ENCODE measurements at places on chromosomes 1 and 21.

- no peak for DNase-seq
Measured at GRCh38 chr1:243550276-243550675, 294.4 kb downstream of the SDCCAG8 start.

DNA sequence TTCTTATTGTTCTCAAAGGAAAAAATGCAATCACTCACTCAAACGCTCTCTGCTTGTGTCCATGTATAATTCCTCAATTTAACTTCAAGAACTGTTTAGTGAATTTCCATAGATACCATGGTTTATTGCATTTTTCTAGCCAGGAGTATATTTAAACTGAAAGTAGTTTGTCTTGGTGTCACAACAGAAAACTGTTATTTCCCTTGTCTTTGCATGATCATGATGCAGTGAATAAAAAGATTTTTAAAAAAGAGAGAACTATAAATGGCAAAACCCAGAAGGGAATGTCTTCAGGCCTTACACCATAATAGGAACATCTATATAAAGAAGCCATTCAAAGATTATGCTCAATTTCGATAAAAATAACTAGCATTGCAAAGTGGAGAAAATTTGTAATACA lies 523.5 kb upstream of the ADGRL4 start:
- DNase-seq, result no peak

GRCh38 chr21:32203877-32204480 lies 74.9 kb downstream of the MIS18A start:
- no peak for DNase-seq

GRCh38 chr21:46207920-46208591 lies 20.5 kb downstream of the LSS start:
- no peak for DNase-seq

DNA sequence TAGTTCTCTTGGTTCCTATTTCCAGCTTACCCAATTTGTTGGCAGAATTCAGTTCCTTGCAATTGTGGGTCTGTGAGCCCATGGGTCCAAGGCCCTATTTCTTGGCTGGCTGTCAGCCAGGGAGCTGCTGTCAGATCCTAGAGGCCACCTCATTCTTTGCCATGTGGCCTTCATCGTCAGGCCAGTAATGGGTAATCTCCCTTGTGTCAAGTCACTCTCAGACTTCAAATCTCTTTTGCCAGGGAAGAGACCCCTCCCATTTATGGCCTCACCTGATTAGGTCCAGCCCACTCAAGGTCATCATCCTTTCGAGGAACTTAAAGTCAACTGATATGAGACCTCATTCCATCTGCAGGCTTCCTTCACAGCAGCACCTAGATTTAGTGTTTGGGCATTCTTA lies 17.9 kb downstream of the OBSCN start:
- no peak for DNase-seq

DNA sequence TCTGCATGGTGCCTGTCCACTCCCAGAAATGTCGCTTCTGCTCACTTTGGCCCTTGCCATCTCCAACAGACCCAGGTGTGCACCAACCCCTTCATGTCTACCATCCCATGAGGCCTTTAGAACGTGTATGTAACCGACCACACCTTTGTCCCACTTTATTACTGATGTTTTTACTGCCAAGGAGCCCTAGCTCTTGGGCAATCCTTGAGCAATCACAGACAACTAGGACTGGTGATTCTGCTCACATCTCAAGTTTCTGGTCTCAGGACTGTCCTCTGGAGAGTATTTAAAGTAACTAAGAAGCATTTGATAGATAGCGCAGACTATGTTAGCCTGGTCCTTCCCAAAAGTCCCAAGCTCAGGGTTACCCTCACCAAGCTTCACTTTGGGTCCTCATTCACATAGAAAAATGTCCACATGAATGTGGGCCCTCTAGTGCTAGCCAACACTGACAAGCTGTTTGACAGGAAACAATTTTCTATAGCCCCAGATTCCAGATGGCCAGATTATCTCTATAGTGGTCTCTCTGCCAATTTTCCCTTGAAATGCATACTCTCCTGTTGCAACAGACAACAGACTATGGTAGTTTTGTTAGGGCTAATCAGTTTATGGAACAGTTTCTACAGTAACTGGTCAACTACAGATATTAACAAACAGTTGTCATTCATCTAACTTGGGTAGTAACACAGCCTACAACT lies 6.9 kb upstream of the TMEM81 start:
- no peak for DNase-seq

DNA sequence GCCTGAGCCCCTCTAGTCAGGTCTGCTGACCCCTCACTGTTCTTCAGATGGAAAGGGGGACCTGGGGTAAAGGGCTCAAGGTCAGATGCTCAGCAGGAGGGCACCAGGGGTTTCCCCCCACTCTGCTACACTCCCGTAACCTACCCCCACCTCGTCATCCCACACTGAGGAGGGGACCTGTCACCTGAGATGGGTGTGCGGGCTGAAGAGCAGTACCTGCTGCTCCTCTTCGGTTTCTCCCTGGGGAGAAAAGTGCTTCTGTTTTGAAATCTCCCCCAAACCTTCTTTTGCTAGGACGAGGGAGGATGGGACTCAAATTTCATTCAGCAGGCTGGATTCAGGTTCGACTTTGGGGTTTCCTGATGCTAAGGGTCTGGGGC lies 65.2 kb downstream of the SYT2 start:
- no peak for DNase-seq

DNA sequence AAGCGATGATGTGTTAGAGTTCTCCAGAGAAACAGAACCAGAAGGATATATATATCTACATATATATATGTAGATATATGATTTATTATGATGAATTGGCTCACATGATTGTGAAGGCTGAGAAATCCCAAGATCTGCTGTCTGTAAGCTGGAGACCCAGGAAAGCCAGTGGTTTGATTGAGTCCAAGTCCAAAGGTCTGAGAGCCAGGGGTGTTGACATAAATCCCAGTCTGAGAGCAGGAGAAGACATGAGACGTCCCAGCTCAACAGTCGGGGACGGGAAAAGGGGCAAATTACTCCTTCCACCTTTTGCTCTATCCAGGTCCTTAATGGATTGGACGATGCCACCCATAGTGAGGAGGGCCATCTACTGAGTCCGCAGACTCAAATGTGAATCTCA lies 126.6 kb downstream of the PRDM2 start:
- DNase-seq, result no peak

GRCh38 chr21:36103434-36103833 lies 31.4 kb upstream of the CBR3 start:
- DNase-seq, result no peak

GRCh38 chr1:31297277-31298247 lies 730 bp downstream of the ZCCHC17 start:
- DNase-seq, result no peak

DNA sequence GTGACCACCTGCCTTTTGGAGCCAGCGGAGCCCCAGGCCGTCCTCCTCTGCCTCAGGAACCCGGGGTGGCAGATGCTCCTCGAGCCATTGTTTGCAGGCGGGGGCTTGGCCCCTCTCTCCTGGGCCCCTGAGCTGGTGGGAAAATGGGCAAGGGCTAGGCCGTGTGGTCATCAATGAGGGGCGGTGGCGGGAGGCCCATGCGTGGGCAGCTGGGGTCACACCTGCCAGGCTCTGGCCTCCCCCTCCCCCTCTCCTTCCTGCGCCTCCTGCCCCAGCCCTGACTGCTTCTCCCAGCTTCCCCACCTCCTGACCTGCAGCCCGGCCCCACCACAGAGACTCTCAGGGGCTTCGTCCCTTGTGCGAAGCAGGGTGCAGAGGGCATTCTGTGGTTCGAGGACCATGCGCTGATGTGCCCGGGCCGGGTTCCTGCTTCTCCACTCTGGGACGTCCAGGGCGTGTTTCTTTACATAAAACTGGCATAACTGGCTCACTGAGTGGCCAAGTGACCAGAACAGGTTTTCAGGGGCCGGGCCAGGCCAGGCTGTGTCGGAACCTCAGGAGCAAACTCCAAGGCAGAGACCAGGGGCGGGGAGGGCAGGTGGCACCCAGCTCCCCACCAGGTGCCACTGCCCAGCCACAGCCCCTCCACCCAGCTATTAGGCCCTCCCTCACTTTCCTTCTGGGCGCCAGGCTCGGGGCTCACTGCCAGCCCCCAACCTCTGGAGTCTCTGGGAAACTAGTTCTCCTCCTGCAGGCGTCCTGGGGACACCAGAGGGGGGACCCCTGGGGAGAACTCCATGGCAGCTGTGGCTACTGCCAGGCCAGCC lies 9.3 kb downstream of the SAMD11 start:
- no peak for DNase-seq

DNA sequence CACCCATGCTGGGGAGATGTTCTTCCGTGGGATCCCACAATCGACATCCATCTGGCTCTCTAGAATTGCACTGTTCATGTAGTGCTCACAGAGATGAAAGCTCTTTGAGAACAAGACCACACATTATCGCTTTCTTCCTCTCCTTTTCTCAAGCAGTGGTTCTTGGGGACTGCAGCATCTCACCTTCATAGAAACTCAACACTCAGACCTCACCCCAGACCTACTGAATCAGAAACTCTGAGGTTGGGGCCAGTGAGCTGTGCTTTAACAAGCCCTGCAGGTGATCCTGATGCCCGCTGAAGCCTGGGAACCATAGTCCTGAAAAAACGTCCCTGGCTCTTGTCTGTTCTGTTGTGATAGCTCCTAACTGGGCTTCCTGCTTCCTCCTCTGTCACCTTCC lies 251.3 kb upstream of the FGGY start:
- DNase-seq, result no peak

GRCh38 chr1:163072658-163073057 lies 3.5 kb downstream of the RGS4 start:
- DNase-seq, result no peak

DNA sequence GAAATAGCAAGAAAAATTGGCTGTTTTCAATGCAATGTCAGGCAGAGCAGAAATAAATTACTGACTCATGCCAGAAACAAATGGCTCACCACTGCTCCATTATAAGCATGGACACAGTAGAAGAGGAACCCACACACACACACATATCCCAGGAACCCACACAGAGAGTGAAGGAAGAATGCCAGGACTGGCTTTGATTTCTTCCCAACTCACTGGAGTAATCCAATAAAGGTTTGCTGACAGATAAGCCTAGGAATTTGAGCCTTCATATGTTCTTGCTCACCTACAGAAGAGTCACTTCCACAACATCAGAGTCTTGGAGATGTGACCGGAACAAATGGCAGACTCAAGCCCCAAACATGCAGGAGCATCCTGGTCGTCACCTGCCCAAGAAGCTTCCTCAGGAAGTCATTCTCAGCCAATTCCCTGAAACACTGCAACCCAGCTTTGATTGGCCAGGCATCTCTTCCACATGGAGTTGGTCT lies 2.2 kb downstream of the SH3BP5L start:
- no peak for DNase-seq

DNA sequence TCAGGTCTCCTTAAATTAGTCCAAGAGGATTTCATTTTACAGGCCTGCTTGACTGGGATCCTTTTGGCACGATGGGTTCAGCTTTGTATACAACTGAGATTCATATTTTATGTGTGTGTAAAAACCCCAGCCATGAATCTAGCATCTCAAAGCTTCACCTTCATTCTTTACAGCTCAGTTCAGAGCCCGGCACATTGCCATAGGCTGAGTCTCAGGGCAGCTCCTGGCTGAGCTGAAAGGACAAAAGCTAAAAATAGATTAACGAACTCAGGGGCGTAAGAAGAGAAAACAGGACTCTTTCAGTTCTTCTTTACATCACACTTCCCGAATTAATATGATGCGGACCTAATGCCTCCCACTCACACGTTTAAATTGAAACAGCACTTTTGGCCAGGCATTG lies 262.8 kb upstream of the PBX1 start:
- DNase-seq, result no peak

DNA sequence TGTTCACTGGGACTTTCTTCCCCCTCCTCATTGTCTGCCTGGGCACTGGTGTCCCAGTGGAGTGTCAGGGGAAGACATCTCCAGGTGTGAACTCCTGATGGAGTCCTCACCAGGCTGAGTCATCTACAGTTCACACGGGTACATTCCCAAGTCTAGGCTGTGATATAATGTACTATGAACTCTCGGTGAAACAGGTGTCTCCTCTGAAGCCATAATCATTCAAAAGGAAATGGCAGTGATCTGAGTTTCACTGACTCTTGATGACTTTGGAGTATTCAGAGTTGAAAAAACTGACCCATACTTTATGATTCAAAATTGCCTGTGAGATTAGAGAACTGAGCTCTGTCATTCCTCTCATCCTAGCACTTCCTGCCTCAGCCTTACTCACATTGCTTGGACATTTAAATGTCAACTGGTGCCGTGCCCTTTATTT lies 9.1 kb downstream of the LAMC2 start:
- DNase-seq, result no peak

DNA sequence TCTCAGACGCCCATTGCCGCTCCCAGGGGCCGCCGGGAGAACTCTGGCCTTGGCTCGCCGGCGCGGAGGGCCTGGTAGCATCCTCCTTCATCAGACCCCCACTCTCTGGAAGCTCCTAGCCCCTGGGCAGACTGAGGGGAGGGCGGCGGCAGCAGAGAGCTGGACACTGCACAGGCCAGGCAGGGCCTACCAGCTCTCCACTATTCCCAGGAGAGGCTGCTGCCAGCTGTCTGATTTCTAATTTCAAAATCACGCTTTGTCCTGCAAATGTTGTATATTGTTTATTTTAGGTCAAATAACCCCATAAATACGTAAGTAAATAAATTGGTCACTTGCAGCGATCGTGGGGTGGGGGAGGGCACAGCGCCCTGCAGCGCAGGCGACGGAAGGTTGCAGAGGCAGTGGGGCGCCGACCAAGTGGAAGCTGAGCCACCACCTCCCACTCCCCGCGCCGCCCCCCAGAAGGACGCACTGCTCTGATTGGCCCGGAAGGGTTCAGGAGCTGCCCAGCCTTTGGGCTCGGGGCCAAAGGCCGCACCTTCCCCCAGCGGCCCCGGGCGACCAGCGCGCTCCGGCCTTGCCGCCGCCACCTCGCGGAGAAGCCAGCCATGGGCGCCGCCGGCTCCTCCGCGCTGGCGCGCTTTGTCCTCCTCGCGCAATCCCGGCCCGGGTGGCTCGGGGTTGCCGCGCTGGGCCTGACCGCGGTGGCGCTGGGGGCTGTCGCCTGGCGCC lies at the start of gene MTARC1:
MTARC1 (plus strand) TSS at position 577 of the 732 bp plus-strand sequence; CDS start at position 609, 32 bp downstream.
- peak; percentile 73 for DNase-seq

- DNase-seq, result no peak
Measured at GRCh38 chr1:43880604-43881003, 53.0 kb upstream of the ARTN start.

- DNase-seq, result no peak
Measured at GRCh38 chr1:89810302-89810701, 10.5 kb upstream of the LRRC8D start.

DNA sequence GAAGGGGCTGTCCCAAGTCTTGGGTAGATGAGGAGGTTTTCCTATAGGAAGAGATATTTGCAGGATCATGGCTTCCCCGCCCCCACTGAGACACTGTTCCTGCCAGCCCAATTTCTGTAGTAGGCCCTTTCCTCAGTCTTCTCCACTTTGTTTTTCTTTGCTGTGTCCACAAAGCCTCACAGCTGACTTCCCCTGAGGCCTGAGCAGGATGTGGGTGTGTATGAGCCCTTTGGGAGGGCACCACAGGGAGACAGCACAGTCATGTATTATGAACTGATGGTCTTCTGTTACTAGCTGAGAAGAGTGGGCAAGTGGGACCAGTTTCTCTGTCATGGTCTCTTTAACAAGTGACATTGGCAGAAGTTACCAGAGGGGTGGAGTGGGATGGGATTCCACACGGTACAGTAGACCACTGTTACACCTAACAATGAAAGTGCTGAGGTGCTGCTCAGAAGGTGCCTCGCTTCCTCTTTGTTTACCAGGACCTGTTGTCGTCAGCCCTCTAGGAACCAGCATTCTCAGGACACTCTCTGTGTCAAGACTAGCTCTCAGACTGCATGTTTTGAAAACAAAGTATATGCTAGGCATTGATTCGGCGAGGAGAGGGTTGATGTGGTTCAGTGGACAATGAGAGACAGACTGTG lies 253.8 kb upstream of the HOOK1 start:
- DNase-seq, result no peak

- no peak for DNase-seq
Measured at GRCh38 chr1:156417401-156418020, 48.5 kb downstream of the RHBG start.

GRCh38 chr1:110434946-110435345 lies 16.0 kb upstream of the PROK1 start:
- DNase-seq, result no peak
